ENCODE measurements at places on chromosomes 12 and 14.

- no peak for DNase-seq
Observed at GRCh38 chr12:71772735-71773134, 18.1 kb downstream of the RAB21 start.

- no peak for DNase-seq
Observed at GRCh38 chr14:71267007-71267513, 359.8 kb downstream of the PCNX1 start.

DNA sequence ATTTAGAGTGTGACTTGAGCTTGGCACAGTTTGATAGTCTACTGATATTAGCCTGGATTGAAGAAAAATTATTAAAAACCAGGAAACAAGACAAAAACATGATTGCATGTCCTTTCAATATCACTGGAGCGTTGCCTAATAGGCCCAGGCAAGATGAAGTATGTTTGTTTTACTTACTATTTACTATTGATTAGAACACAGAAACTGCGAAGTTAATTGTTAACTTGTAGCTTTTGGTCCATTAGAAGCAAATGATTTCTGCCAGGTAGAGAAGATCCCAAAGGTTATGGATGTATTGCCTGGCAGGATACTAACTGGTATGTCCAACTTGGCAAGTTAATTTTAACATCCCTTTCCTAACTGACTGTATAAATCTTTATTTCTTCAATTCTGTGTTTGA is 268.9 kb downstream of the ETNK1 start:
- DNase-seq: no peak

GRCh38 chr12:40622246-40622838 is 69.9 kb upstream of the CNTN1 start:
- no peak for DNase-seq

- DNase-seq: no peak
Observed at GRCh38 chr12:110972866-110973265, 52.5 kb upstream of the MYL2 start.

DNA sequence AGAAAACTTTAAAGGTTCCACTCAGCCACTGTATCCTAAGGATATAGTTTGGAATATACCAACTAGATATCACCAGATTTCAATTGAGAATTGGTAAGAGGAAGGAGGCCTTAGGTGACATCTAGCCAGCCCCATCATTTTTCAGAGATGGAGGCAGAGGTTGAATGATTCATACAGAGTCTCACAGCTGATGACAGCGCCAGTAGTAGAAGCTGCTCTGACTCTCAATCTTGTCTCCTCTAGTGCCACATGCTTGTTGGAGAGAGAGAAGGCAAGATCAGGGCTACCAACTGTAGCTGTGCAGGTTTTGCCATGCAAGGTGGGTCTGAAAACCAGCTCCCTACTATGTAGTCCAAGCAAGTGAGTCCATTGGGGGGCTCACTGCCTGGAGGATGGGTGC is 6.1 kb downstream of the FRMD6 start:
- DNase-seq: no peak

DNA sequence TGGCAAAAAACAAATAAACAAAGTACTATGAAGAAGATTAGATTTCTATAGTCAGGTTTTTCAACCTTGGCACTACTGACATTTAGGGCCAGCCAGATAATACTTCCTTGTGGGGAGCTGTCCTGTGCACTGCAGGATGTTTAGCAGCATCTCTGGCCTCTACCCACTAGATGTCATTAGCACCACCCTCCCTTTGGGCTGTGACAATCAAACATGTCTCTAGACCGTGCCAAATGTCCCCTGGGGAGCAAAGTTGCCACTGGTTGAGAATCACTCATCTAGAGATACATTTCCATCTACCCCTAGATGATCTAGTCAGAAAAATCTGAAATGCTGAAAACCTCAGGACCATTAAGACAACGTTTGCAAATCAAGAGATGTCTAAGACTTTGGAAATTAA is 29.9 kb downstream of the SRRM4 start:
- no peak for DNase-seq

DNA sequence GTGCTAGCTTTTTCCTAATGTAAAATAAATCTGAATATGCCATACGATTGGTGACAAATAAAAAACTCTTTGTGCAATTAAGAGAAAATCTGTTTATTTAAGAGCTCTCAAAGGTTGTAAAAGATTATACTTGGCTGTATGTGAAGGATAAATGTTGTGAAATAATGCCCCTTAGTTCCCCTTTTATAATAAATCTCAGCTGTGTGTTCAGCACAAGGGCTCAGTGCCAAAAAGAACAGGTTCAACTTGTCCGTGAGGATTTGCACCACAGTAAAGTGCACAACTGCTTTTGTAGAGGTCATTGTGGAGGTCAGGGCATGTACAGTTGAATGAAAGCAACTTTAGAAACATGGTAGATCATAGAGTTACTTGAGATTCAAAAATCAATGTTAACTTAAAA is 118.6 kb downstream of the TRMT5 start:
- DNase-seq: no peak

- no peak for DNase-seq
Observed at GRCh38 chr12:26451763-26452162, 256.4 kb downstream of the SSPN start.

GRCh38 chr12:49897276-49897675 is 6.4 kb downstream of the FAIM2 start:
- DNase-seq: no peak

GRCh38 chr12:71299541-71300376 is 139.8 kb upstream of the LGR5 start:
- no peak for DNase-seq

DNA sequence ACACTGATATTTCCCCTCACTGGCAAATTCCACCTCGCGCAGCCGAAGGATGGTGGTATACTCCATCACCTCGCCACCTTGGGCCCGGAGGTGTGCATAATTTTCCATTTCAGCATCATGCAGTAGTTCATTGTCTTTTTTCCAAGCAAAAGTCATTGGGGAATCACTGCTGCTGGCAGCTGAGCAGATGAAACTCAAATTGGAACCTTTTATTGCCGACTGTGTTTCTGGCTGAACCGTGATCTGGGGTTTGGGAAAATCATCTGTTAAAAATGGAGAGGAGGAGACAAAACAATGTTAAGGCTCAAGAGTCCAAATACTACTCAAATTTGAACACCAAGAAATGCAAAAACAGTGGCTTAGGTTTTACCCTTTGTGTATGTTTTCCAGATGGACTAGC is 39.7 kb downstream of the LRIG3 start:
- DNase-seq: no peak

- DNase-seq: no peak
Observed at GRCh38 chr12:48175613-48176416, 7.6 kb upstream of the CCDC184 start.

DNA sequence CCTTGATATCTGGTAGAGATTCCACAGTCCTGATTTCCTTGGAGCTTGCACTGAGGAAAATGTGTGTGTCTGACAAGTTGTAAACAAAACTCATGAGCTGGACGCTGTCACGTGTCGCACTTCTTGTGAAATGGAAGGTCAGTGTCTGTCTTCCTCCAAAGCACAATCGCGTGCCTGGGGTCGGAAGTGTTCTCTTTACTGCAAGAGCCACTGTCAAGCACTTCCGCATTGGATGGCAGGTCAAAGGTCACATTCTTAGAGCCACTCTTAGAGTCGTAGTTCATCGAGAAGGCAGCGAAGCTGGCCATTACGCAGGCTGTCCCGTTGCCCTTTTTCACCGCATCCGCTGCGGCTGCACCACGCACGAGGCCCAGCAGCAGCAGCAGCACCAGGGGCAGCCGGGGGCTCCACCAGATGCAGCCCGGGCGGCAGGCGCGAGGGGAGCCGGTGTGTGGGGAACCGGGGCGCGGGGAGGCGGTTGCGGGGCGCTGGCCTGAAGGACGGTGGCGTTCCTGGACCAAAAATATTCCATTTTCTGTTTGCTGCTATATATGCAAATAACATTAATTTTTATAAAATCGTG is 45.0 kb downstream of the LRTM2 start:
- no peak for DNase-seq

DNA sequence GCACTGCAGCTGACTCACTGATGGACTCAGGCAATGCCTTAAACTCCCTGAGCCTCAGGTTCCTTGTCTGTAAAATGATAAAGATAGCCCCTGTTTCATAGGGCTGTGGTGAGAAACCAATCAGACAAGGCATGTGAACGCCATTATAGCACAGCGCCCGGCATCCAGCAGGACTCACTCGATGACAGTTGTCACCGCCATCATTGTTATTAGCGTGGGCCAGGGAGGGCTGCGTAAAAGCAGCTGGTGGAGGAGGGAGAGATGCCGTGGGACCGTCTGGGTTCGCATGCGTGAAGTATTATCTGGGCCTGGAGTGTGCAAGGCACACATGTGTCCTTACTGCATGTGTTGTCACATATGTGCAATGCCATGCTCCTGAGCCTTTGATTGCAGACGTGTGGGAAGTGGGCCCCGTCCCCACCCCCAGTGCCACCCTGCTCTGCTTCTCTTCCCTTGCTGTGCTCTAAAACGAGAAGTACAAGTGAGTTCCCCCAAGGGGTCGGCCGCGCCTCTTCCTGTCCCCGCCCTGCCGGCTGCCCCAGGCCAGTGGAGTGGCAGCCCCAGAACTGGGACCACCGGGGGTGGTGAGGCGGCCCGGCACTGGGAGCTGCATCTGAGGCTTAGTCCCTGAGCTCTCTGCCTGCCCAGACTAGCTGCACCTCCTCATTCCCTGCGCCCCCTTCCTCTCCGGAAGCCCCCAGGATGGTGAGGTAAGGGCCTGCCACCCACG is at the start of gene PTPN6:
Gene PTPN6 (plus strand): TSS at position 546 of the 730 bp plus-strand sequence. CDS start 157 bp downstream, at position 703.
- DNase-seq: no peak

GRCh38 chr12:7019043-7019569 is 830 bp upstream of the LPCAT3 start:
- DNase-seq: no peak

DNA sequence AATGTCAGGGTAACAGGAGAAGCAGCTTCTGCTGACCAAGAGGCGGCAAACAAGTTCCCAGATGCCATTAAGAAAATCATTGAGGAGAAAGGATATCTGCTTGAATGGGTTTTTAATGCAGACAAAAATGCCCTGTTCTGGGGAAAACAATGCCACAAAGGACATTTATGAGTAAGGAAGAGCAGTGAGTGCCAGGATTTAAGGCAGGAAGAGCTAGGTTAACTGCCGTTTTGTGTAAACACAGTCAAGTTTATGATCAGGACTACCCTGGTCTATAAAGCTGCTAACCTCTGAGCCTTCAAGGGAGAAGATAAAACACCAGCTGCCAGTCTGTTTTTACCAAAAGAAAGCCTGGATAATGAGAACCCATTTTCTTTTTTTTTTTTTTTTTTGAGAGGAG is 8.5 kb downstream of the MAPKAPK5 start:
- no peak for DNase-seq

- DNase-seq: no peak
Observed at GRCh38 chr12:132389026-132389425, 59.6 kb upstream of the GALNT9 start.

GRCh38 chr12:5796171-5796958 is 148.7 kb downstream of the ANO2 start:
- no peak for DNase-seq

DNA sequence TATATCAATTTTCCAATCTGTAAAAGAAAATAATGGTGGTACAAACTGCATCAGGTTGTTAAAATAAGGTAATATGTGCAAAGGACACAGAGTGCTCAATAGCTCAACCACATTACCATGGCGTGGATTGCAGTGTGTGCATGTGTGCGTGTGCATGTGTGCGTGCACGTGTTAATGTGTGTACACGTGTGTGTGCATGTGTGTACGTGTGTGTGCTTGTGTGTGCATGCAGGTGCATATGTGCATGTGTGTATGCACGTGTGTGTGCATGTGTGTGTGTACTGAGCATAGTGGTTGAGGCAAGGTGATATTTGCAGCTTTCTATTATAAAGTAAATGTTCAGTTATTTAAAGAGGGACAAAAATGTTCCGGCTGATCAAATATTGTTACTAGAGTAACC is 115.6 kb downstream of the NT5DC3 start:
- no peak for DNase-seq

- DNase-seq: no peak
Observed at GRCh38 chr14:57816568-57817284, 49.2 kb downstream of the SLC35F4 start.

GRCh38 chr12:101038289-101038871 is 171.7 kb downstream of the SLC5A8 start:
- DNase-seq: no peak

GRCh38 chr14:32078023-32078857 is 1.1 kb downstream of the ARHGAP5 start:
- DNase-seq: peak; percentile 18

DNA sequence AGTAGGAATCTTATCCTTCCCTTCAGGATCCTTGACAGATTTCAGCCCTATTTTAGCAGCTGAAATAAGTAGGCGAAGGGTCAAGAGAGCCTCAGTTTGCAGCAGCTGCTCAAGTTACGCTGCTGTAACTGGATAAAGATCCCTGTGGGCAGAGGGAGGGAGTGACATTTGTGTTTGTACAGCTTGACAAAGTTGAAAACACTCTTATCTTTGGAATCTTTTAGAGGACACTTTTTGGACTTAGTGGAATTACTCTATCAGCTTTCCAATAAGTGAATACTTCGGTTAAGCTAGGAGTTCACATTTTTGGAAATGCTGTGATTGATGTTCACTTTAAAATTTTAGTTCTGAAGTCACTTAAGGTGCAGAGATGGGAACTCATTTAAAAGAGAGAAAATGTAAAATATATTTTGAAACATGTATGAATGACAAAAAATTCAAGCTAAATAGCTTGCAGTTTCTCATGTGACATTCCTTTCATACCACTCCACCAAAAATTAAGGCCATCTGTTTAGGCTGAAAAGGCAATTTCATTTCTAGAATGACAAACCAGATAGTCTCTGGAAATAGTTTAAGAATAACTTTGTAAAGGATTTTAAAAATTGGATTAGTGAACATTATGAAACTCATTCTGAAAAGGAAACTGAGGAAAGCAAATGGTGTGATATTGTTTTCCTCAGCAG is 55.2 kb downstream of the SLC38A4 start:
- DNase-seq: no peak

DNA sequence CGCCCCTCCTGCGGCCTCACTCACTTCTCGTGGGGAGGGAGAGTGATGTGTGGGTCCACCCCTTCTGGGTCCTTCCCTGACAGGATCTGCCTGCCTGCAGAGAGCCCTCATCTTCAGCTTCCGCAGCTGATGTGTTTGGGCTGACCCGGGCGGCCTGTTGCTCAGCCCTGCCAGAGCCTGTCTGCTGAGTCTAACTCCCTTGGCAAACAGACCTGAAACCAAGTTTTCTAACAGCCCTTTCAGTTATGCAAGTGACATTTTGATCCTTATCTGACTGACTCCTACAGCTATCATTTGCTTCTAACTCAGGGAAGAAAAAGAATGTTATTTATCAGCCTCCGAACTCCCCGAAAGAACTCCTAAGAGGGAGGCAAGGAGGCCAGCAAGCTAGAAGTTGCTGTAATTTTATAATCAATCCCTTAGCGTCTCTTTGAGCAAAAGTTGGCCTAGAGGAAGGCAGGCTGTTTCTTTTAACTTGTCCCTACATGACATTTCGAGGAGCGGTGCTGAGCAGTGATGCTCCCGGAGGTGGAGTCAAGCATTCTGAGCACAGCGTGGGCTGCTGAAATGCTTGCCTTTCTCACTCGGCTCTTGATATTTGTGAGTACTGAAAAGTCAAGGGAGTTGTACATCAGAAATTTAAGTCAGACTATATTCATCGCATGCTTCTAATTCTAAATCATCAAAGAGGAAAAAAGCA is 31.5 kb upstream of the CACNA2D4 start:
- DNase-seq: no peak

- DNase-seq: no peak
Observed at GRCh38 chr12:123098780-123099179, 52.1 kb downstream of the PITPNM2 start.

Data from T-helper 2 cell (primary cell).